ENCODE measurements at places on chromosomes 13 and 19.
A peak's percentile ranks its signal among the peaks of the same experiment; 100 is the strongest.

DNA sequence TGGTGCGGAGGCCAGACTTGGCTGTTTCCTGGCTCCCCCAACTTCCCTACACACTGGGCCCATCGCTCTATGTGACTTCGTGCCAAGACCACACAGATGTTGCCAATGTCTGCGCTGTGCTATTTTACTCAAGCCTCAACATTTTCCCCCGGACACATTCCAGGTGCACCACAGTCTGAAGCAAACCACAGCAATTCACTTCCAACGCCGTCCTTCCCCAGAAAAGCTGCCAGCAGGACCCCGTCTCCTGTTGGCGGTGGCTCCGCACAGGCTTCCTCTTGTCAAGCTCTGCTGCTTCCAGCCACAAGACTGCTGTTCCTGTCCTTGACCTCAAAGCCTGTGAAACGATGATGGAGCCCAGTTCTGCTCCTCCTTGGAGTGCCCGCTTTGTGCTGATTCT is 100.7 kb downstream of the CRYL1 start:
- DNase-seq: no peak

GRCh38 chr13:110912651-110913051 is 2.2 kb downstream of the ANKRD10 start:
- DNase-seq: no peak

- DNase-seq: peak; percentile 80
These were observed 12.2 kb downstream of the NFIX start for GRCh38 chr19:13007292-13008045.

DNA sequence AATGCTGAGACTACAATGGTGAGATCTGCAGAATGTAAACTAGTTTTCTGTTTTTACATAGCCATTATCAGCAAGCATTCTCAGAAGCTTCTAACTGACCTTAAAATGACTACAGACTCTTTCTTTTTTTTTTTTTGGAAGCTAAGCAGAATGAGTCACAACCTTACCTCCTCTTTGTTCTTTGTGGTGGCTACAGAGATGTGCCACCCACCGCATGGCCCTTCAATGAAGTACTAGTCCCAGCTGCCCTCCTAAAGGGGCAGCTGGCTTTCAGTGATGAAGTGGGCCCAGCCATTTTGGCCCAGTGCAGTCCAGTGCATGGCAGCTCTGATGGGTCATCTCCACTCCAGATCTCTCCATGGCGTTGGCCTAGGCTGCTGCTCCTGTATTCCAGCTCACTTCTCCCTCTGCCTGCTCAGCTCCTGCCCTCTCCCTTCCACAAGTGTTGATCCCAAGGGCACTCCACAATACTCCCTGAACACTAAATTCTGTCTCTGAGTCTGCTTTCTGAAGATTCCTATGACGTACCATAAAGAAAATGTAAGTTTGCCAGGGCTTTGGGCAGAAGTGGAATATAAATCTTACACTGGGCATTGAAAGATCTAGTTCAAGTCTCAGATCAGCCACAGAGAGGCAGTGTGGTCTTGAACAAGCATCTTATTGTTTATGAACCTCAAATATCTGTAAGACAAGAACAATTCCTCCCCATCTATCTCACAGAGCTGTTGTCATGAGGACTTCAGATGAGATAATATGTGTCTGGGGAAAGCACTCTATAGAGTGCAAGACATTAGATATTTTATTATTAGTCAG is 85.6 kb downstream of the RXFP2 start:
- DNase-seq: no peak

GRCh38 chr13:63901630-63902029 is 2486.0 kb upstream of the PCDH20 start:
- DNase-seq: no peak

DNA sequence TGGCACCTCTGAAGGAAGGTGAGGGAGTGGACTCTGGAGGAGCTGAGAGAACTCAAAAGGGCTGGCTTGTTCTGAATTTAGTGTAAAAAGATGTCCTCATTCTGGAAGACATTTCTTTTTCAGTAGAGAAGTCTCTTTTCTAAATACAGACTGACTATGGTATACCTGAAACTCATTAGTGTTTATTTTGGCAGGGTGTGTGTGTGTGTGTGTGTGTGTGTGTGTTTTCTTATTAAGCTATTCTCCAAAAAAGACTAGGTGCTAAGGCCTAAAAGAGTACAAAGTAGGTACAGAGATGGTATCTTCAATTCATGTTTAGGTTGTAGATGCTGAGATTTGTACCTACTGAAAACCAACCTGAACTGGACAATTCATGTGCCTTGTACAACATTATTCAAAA is 196.4 kb downstream of the SPRY2 start:
- DNase-seq: no peak

- no peak for DNase-seq
These were observed 86.7 kb downstream of the FNDC3A start for GRCh38 chr13:49062297-49062896.

DNA sequence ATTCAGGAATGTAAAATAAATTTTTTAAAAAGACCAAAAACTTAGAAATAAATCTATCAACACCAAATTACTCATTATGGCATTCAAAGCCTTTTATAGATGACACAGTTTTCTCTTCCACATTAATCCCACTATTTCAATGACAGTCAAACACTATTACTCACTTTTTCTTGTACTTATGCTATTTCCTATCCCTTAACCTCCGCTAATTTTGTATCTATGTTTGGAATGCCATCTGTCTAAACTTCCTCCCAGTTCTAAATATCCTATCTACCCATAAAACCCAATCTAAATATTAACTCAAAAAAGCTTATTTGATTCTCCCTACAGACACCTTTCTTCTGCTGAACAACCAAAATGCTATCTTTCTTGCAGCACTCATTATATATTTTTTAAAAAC is 203.5 kb downstream of the ENOX1 start:
- DNase-seq: no peak
